ENCODE measurements at places on chromosomes 4 and X.

DNA sequence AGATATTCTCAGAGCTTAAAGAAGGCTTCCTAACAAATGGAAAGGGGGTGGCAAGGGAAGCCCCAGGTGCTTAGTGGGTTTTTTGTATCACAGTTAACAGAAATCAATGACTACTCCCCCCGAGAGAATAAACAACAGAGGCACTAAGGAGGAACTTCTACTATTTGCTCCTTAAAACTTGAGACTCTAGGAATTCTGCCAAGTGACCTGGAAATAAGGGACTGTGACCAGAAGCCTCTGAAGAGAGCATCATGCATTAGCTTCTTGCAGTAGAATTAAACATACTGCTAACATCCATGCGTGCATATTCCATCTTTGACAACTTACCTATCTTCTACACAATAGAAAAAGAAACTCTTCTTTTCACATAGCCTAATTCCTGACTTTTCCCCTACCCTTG lies 86.8 kb downstream of the CAMK2D start:
- DNase-seq = no peak

DNA sequence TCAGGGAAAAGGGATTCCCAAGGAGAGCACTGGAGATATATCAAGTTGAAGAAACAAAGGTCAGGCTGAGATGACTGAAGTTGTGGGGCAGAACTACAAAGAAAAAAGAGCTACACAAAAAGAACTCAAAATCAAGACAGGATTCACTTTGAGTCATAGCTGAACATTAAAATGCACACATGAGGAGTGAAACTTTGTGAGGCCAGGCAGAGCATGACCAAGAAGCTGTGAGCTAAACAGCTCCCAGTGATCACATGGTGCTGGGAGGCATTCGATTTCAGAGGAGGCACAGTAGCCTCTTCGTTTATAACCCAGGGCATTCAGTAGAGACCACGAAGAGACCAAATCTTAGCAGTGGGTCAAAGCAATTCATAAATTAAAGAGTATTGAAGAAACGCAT lies 145.3 kb downstream of the ATRX start:
- DNase-seq = no peak

DNA sequence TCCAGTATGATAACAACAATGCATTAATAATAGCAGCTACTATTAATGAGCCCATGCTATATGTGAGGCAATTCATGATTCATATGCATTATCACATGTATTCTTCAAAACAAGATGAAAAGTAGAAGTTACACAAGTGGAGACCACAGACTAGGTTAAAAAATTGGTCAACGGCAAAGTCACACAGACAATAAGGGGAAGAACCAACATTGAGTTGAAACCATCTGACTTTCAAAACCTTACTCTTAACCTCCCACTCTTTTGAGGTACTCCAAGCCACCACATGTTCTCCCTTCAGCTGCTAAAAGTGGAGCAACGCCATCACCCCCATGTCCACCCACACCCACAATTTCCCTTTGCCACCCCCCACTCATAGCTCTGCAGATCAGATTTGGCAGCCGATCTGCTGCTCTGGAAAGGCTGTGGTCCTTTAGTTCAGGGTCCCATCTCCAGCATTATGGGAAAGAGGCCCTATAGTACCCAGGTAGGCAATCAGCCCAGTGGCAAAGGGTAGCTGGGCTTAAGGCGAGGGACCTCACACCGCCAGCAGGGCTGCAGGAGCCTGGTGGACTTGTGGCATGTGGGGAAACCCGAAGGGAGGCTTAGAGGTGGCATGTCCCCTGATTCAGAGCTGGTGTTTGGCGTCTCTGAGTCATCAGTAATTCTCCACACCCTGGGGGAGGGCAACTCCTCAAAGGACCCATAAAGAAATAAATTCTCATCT lies 33.5 kb upstream of the CYBB start:
- no peak for DNase-seq

DNA sequence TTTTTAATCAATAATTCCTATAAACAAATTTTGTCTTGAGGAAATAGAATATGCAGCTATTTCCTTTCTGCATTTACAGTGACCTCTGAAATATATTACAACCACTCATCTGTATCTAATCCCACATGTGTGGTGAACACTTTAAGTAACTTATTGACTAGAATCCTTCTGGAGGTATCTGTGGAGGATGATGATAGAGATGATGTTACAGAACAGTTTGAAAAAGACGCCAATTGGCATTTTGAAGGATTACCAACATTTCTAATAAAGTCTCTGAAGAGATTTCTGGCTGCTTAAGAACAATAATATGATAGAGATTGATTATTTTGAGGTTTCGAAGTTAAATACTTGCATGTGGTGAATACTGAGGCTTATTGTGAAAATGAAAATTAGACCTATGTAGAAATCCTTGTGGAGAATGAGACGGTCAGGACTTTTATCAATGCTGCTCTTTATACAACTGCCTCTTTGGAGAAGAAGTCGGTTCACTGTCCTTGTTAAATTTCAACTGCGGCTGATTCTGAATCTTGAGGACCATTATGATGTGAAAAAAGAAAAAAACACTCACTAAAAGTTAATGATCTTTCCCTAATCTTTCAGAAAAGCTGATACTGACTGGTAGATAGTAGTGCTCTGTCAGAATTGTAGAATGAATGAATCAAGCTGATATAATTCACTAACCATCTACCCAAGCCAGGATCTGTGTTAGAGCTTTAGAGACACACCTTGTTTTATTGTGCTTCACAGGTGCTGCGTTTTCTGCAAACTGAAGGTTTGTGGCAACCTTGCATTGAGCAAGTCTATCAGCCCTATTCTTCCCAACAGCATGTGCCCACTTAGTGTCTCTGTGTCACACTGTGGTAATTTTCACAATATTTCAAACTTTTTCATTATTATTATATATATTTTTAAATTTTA lies 204.7 kb downstream of the SPRY1 start:
- DNase-seq = no peak

- DNase-seq = no peak
These were observed 288.7 kb upstream of the CTSO start for GRCh38 chr4:156242390-156242789.

DNA sequence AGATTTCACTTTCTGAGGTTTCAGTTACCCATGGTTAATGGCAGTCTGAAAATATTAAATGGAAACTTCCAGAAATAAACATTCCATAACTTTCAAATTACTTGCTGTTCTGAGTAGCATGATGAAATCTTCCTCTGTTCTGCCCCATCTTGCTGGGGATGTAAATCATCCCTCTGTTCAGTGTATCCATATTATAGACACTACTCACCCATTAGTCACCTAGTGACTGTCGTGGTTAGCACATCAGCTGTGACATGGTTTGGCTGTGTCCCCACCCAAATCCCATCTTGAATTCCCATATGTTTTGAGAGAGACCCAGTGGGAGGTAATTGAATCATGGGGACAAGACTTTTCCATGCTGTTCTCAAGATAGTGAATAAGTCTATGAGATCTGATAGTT lies 125.5 kb upstream of the GIMD1 start:
- no peak for DNase-seq

- no peak for DNase-seq
These were observed 66.4 kb upstream of the RLIM start for GRCh38 chrX:74680836-74681235.

DNA sequence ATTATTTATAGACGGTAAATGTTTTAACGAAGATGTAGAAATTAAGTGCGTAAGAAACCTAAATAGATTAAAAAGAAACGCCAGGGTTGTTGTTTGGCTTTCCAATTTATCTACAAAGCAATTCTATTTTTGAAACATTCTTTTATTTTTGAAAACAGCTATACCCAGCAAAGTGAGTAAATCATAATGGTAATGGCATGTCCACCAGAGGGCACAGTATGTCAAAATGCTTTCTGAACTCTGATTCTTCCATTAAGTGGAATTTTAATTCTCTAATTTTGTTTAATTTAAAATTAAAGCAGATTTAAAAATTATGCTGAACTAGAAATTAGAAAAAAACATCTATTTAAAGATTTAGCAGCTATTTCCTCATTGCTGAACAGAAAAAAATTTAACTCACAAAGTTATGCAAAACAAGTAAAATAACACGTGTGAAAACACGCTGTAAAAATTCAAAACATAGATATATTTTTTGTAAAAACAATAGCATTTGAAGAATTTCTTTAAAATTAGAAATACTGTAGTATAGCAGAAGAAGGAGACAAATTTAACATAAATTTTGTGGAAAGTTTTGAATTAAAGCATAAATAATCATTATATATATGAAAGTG lies 26.5 kb downstream of the RASSF6 start:
- DNase-seq = no peak

- DNase-seq = peak; percentile 8
These were observed 202.0 kb downstream of the RRAGB start for GRCh38 chrX:55919367-55920221.

DNA sequence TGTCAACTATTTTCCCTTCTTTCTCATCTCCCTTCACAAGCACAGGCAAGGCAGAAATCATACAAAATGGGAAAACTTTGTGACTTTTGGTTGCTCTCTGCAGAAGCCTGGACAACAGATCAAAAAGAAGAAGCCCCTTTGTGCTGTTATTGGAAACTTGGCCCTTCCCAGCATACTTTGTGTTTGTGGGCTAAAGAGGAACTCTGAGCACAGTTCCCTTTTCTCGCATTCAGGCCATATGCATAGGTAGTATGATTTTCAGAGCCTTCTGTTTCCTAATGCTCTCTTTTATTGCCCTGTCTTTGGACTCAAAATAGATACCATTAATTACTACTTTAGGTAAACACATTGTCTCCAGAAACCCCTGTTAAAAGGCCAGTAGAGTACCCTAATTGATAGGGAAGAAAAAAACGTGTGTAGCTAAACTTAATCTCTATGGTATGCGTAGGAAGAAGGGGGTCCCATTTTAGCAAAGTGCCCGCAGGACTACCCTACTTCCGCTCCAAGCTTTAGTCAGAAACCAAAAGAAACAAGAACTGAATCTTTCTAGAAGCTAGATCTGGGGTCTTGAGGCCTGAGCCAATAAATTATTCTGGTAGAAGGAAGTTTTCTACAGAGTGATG lies 26.6 kb downstream of the VSIG4 start:
- DNase-seq = no peak

GRCh38 chr4:24470666-24471485 lies 113.5 kb downstream of the DHX15 start:
- peak; percentile 9 for DNase-seq

- DNase-seq = peak; percentile 24
These were observed 2.4 kb downstream of the SPRY1 start for GRCh38 chr4:123398853-123399626.

DNA sequence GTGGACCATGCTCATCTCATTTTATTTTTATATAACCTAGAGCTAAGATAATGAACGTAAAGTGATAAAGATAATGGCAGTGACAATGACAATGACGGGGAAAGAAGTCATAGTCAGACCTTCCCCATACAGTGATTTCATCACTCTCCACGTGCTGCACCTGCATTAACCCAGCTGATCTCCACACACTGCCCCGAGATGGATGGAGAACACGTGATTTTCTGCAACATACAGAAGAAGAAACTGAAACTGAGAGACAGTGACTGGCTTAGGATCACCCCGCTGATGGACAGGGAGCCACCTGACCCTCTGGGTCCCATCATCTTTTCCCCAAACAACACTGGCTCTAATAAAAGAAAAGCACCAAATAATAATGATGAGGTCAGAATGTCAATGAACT lies 22.0 kb downstream of the EVC2 start:
- no peak for DNase-seq

- DNase-seq = no peak
These were observed 113.4 kb downstream of the BCOR start for GRCh38 chrX:39984191-39984956.

DNA sequence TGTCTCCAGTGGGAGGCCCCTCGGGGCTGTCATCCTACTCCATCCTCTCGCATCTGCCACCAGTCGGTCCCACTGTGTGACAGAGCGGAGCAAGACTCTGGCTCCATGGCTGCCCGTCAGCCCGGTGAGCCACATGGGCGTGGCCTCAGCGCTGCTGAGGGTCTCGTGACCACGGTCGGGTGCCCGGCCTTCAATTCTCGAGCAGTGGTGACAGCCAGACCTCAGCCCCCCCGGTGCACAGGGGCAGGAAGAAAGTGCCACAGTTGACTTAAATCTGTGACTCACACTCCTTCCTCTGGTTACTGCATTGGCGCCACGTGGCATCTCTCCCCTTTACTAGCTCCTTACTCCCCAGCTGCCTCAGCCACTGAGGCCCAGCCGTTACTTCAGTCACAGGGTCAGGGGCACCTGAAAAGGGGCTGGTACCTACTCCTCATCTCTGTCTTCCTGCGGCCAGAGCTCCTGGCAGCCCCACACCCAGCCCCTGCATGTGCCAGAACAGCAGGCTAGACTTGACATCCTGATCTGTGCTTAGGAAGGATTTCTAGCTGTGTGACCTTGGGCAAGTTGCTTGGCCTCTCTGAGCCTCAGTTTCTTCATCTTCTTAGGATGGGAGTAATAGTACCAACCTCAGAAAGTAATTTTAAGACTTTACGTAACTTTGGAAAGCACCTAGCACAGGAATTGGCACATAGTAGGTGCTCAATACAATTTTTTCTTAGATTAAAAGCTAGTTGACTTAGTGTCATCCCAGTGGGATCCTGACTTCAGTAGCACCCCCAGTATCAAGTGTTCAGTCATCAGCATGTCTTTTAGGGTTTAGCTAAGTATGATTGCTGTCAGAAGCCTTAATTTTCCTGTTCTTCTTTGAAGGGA lies 66.1 kb downstream of the TNIP2 start:
- no peak for DNase-seq

GRCh38 chr4:14046642-14047041 lies 419.1 kb upstream of the BOD1L1 start:
- DNase-seq = no peak

GRCh38 chrX:48998391-48998790 lies 3.7 kb downstream of the GRIPAP1 start:
- no peak for DNase-seq

GRCh38 chr4:139781066-139781465 lies 115.4 kb downstream of the MGST2 start:
- DNase-seq = no peak

GRCh38 chrX:10052906-10053625 lies 85.9 kb downstream of the CLDN34 start:
- DNase-seq = no peak

DNA sequence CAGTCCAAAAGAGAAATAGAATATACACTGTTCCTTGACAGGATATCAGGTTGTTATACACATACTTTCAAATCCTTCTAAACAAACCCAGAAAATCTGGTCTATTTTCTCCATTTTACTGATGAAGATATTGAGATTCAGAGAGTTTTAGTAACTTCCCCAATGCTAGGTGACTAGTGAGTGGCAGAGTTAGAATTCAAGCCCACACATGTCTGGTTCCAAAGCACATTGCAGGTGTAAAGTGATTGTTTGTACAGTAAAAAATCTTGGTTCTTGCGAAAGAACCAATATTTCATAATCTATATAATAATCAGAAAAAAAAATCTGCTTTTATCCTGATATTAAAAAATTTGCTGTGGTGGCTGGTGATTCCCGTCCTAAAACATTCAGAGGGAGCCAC lies 39.5 kb upstream of the EMCN start:
- no peak for DNase-seq

Measured in naive thymus-derived CD8-positive, alpha-beta T cell (primary cell).